Fibroblast of lung (primary cell): ENCODE measurements at places on chromosomes 12 and 14. TPM values are rescaled to one million over a fixed set of nuclear protein-coding genes. Genes with fewer than 3 reads are reported as not detected.

- H3K27ac ChIP-seq, result no peak overlapping the region
- peaks cover 21% of the 10 kb centered on the region for H3K36me3 ChIP-seq
- DNase-seq, result no peak
- no peaks in the 10 kb centered on the region for H3K4me1 ChIP-seq
- no peak overlapping the region for H3K4me3 ChIP-seq
Measured at GRCh38 chr14:100342195-100342594, 19.1 kb downstream of the SLC25A47 start.

GRCh38 chr14:78834766-78835451 is 664.7 kb downstream of the NRXN3 start:
- H3K27me3 ChIP-seq, result no peaks in the 10 kb centered on the region
- DNase-seq, result no peak
- H3K4me1 ChIP-seq, result no peaks in the 10 kb centered on the region

- peaks cover 25% of the 10 kb centered on the region for H3K4me1 ChIP-seq
- no peak for DNase-seq
- H3K27me3 ChIP-seq, result no peaks in the 10 kb centered on the region
- H3K27ac ChIP-seq, result no peak overlapping the region
- no peak overlapping the region for H3K4me3 ChIP-seq
Measured at GRCh38 chr14:94040796-94041195, 14.7 kb downstream of the OTUB2 start.

DNA sequence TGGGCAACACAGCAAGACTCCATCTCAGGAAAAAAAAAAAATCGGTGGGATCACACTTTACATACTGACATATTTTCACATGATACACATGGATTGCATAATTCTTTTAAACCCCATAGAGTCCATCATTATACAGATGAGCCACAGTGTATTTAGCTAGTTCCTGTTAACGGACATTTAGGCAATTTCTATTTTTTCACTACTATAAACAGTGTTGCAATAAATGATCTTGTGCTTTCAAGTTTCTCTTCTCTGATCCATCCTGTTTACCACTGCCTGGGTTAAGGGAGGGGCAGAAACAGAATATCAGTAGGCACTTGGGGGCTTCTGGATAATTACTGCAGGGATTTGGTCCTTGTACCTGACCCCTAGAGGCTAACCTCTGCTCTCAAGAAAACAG is 43.4 kb upstream of the SPTLC2 start:
- no peak overlapping the region for H3K4me3 ChIP-seq
- no peaks in the 10 kb centered on the region for H3K27me3 ChIP-seq
- DNase-seq, result no peak
- no peaks in the 10 kb centered on the region for H3K36me3 ChIP-seq
- H3K4me1 ChIP-seq, result no peaks in the 10 kb centered on the region

DNA sequence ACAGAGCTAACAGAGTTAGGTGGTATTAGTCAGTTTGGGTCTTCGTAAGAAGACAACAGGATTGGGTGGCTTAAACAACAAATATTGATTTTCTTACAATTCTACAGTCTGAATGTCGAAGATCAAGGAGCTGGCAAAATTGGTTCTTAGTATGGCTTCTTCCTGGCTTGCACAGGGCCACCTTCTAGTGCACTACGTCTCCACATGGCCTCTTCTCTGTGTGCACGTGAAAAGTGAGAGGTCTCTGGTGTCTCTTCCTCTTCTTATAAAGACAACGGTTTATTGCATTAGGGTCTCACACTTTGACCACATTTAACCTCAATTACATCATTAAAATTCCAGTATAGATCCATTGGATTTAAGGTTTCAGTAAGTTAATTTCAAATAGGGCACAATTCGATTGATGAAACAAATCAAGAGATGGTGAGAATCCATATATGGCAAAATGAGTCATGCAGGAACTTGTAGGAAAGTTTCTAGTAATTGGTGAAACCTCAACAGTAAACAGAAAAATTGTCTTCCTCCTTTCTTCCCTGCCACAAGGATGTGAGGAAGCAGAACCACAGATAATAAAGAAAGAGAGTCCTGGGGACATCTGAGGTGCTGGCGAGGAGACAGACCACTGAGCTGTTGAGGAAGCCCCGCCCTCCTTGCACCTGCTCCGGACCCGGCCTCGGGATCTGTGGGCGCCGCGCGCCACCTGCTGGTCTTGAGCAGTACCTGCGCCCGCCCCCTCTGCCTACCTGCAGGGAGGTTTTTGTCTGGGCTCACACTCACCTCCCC is 846.7 kb downstream of the TMEM121 start:
- DNase-seq, result no peak
- no peak overlapping the region for H3K4me3 ChIP-seq
- H3K27ac ChIP-seq, result no peak overlapping the region
- no peaks in the 10 kb centered on the region for H3K36me3 ChIP-seq

Gene NOVA1
- polyA plus RNA-seq, result 2.2 and 8.5 TPM in 2 replicates

Gene SIX4
- 9.1 and 9.8 TPM in 2 replicates for polyA plus RNA-seq

DNA sequence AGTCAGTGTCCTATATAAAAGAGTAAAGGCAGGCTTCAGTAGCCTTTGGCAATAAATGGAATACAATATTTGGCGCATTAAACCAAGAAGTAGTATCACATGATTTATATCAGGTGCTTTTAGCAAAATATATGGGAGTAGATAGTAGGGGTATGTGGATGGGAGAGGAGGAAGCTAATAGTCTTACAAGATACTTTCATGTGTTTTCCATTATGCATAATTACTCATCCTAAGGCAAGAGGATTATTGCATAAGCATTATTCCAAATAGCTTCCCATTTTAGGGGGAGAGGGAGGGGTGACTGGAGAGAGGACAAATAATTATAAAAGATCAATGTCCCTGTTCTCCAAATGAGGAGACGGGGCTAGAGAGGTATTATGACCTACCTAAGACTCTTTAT is 104.3 kb downstream of the DUSP6 start:
- H3K4me1 ChIP-seq, result peaks cover 6% of the 10 kb centered on the region
- DNase-seq, result no peak
- H3K27me3 ChIP-seq, result no peaks in the 10 kb centered on the region

Gene IL26
- polyA plus RNA-seq, result 0.07 TPM in 1 of 2 replicates, not detected in the other

- no peaks in the 10 kb centered on the region for H3K27me3 ChIP-seq
- H3K27ac ChIP-seq, result peak overlapping the region; percentile 25
- H3K4me3 ChIP-seq, result no peak overlapping the region
- peak; percentile 63 for DNase-seq
Measured at GRCh38 chr12:24111616-24112015, 162.1 kb upstream of the SOX5 start.

- H3K27me3 ChIP-seq, result no peaks in the 10 kb centered on the region
- H3K4me3 ChIP-seq, result peak overlapping the region; percentile 96
- H3K4me1 ChIP-seq, result peaks cover 9% of the 10 kb centered on the region
- no peaks in the 10 kb centered on the region for H3K36me3 ChIP-seq
- peak; percentile 30 for DNase-seq
Measured at GRCh38 chr12:96400631-96401075, 414 bp upstream of the CDK17 start.

DNA sequence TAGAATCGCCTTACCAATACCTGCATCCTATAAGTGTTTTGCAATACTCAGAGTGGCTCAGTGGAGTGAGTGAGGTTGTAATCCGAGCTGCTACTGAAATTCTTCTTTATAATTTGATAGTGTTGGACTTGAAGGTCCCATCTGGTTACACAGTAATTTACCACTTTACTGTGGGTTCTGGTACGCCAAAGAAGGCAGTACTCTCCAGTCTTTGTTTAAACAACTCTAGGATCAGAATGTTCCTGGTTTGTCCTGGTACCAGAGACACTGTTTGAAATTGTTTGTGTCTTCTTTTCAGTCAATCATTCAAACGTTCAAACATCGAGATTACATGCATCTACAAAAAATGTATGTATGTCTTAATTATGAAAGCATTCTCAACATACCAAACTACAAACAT is 51.3 kb upstream of the AMN1 start:
- no peak overlapping the region for H3K27ac ChIP-seq
- no peaks in the 10 kb centered on the region for H3K4me1 ChIP-seq
- DNase-seq, result no peak
- H3K36me3 ChIP-seq, result no peaks in the 10 kb centered on the region

DNA sequence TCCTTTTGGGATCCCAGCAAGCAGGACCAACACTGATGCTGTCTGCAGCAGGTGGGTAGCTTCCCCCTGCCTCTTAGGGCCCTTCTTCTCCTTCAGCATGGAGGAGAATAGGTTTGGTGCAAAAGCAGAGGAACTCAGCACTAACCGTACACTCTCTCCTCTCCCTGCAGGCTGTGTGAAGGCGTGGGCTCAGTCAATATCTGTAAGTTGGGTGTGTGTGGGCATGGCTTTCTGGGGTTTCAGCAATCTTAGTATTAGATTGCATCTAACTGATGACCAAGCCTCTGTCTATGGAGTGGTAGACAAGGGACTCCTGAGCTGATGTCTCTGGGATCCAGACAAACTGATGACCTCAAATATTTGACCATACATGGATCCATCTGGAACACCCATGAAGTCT is 14.3 kb downstream of the KRT85 start:
- no peak overlapping the region for H3K4me3 ChIP-seq
- DNase-seq, result no peak
- peaks cover 9% of the 10 kb centered on the region for H3K27me3 ChIP-seq
- no peaks in the 10 kb centered on the region for H3K4me1 ChIP-seq
- no peaks in the 10 kb centered on the region for H3K36me3 ChIP-seq

- H3K4me3 ChIP-seq, result no peak overlapping the region
- peaks cover 6% of the 10 kb centered on the region for H3K4me1 ChIP-seq
- H3K27ac ChIP-seq, result no peak overlapping the region
- H3K36me3 ChIP-seq, result no peaks in the 10 kb centered on the region
- H3K27me3 ChIP-seq, result no peaks in the 10 kb centered on the region
Measured at GRCh38 chr14:67413806-67414769, 2.1 kb upstream of the PLEK2 start.

GRCh38 chr12:130973109-130973508 is 19.4 kb downstream of the ADGRD1 start:
- H3K27ac ChIP-seq, result no peak overlapping the region
- H3K4me3 ChIP-seq, result no peak overlapping the region
- DNase-seq, result no peak
- H3K27me3 ChIP-seq, result no peaks in the 10 kb centered on the region

DNA sequence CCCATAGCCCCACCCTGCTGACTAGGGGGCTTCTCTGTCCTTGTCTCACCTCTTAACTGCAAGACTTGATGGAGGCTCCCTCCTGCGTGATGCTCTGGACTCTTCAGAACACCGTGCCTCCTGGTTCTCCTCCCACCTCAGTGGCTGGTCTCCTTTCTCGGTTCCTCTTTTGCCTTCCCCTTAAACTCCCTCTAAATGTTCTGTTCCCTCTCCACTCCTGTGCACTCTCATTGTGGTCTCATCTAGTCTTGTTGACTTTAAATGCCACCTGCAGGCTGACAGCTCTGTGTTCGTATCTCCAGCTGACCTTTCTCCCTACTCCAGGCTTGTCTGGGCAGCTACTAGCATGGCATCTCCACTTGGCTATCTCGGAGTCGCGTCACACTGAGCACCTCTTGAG is 28.3 kb downstream of the DYNC1H1 start:
- no peaks in the 10 kb centered on the region for H3K27me3 ChIP-seq
- no peak overlapping the region for H3K27ac ChIP-seq
- DNase-seq, result no peak
- peaks cover 45% of the 10 kb centered on the region for H3K36me3 ChIP-seq
- H3K4me1 ChIP-seq, result no peaks in the 10 kb centered on the region

DNA sequence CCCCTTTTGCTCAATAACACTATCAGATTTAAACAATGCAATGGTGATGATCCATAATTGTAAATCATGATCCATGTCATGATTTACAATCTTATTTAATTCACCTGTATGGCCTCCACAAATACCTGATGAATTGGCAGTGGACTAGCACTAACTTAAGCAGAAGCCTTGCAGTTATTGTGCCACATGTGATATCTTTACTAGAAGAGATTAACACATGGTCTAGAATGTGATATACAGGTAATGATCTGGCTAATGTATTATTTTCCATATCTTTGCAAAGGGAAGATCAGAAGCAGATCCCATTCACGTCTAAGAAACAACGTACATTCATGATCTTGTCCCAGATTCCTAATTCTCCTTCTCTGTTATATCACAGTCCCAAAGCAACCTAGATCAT is 66.0 kb downstream of the EGLN3 start:
- no peak for DNase-seq
- no peak overlapping the region for H3K4me3 ChIP-seq
- no peaks in the 10 kb centered on the region for H3K36me3 ChIP-seq
- H3K27ac ChIP-seq, result no peak overlapping the region
- H3K4me1 ChIP-seq, result no peaks in the 10 kb centered on the region

DNA sequence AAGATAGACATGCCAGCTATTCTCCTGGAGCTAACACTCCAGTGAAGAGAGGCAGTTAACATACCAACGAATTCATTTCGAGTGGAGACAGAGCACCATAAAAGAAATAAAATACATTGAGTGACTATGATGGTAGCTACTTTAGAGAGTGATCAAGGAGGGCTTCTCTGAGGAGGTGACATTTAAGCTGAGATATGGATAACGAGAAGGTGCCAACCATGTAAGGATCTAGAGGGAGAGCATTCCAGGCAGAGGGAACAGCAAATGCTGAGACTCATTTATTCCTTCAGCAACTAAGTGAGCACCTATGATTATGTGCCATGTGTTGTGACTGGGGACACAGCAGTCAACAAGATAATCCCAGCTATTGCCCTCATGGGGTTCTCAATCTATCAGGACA is 28.3 kb upstream of the OAS1 start:
- H3K4me3 ChIP-seq, result no peak overlapping the region
- no peak for DNase-seq
- no peaks in the 10 kb centered on the region for H3K36me3 ChIP-seq
- H3K27ac ChIP-seq, result no peak overlapping the region
- H3K4me1 ChIP-seq, result no peaks in the 10 kb centered on the region

GRCh38 chr14:94897082-94897481 is 127.2 kb upstream of the GSC start:
- peak; percentile 22 for DNase-seq
- no peaks in the 10 kb centered on the region for H3K36me3 ChIP-seq
- H3K4me3 ChIP-seq, result no peak overlapping the region

Gene PLEKHD1
- polyA plus RNA-seq, result 0.01 TPM in 1 of 2 replicates, not detected in the other

Gene RPGRIP1
- 0.32 TPM in 1 of 2 replicates, not detected in the other for polyA plus RNA-seq

DNA sequence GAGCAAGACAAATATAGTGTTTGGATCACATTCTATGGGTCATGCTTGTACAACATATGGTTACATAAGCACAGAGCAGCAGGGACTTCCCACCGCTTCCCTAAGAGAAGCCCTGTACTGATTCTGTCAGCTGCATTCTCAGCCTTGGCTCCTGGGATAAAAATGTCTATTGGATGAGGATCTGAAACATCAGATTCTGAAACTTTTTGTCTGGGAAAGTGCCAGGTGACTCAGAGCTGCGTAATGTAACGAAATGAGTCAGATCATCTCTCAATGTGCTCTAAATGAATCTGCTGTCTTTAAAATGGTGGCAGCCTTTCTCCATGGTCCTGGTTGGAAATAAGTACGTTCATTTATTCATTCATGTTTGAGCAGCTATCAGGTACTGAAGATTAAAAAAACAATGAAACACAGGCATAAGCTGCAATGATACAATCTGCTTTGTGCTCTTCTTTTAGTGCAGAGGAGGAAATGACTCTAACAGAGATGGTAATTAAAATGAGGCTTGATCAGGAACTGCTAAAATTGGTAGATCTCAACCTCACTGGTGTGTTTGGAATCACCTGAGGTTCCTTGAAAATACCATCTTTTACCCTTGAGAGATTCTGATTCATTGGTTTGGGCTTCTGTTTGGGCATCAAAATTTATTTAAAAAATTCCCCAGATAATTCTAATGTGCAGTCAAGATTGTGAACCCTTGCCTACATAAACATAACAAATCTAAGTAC is 99.1 kb upstream of the NAP1L1 start:
- no peaks in the 10 kb centered on the region for H3K27me3 ChIP-seq
- peaks cover 2% of the 10 kb centered on the region for H3K4me1 ChIP-seq
- no peak overlapping the region for H3K4me3 ChIP-seq
- no peak overlapping the region for H3K27ac ChIP-seq
- peak; percentile 97 for DNase-seq
- H3K36me3 ChIP-seq, result no peaks in the 10 kb centered on the region

Gene NINJ2
- 0.35 and 1.8 TPM in 2 replicates for polyA plus RNA-seq

- H3K27ac ChIP-seq, result peak overlapping the region; percentile 60
- no peaks in the 10 kb centered on the region for H3K36me3 ChIP-seq
- H3K4me3 ChIP-seq, result no peak overlapping the region
Measured at GRCh38 chr14:68210729-68211299, 391.2 kb downstream of the RAD51B start.
